ENCODE measurements at places on chromosomes 2 and 18.

GRCh38 chr2:126942427-126943203 lies 43.9 kb downstream of the TEX51 start:
- no peak for DNase-seq

DNA sequence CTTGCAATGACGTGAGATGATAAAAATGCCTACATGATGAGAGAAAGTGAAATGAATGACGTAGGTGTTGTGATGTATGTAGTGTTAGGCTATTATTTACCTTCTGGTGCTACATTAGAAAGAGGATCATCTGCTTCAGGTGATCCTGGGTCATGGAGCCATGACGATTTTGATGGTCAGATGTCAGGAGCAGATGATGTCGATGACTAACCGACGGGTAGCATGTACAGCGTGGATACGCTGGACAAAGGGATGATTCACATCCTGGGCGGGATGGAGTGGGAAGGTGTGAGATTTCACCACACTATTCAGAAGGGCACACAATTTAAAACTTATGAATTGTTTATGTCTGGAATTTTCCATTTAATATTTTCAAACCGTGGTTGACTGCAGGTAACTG lies 43.5 kb upstream of the ACVR1C start:
- no peak for DNase-seq

GRCh38 chr2:215370112-215370965 lies 58.5 kb downstream of the ATIC start:
- no peak for DNase-seq

DNA sequence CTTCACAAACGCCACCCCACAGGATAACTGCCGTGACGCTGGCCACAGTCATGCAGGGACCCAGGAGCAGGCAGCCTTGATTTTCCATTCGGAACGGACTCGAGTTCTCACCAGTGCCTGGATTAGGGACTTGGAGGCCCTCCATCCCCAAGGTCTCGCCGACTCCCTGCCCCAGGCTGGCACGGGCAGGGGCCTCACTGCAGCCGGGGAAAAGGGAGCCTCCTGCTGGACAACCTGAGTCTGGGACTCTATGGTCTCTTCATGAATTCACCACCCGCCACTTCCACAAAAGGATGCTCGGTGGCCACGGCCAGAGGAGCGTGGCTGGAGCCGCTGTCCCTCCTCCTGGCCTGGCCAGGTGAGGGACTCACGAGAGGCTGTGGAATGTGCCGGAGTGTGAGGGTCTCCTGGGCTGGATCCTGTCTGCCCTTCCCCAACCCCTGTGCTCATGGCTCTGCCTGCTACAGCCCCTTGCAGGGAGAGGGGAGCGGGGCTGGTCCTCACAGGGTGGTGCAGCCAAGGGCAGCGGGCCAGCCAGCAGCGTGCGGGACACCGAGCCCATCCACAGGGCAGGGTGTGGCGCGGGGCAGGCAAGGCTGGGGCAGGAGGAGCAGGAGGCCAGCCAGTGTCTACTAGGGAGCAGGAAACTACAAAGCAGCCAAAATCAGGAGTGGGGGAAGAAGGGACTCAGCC lies 42.3 kb downstream of the AQP12A start:
- no peak for DNase-seq

GRCh38 chr2:22086726-22087125 lies 963.0 kb downstream of the TDRD15 start:
- DNase-seq, result no peak

DNA sequence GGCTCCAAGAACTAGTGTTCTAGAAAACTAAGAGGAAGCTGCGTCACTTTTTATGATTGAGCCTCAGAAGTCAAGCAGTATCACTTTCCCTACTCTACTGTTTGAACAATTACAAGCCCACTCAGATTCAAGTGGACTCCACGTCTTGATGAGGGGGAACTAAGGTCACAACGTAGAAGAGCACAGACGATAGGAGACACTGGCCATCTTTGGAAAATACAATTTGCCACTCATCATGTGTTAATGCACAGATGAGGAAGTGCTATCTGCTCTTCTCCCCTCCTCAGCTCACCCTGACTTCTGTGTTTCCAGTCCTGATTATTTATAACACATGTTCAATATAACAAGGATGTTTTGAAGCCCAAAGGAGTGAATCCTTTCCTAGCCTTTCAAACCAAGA lies 76.1 kb upstream of the CYP1B1 start:
- DNase-seq, result no peak

- DNase-seq, result no peak
These were observed 109.2 kb downstream of the COPS8 start for GRCh38 chr2:237194906-237195305.

GRCh38 chr2:109324861-109325260 lies 195.9 kb downstream of the SH3RF3 start:
- peak; percentile 64 for DNase-seq

DNA sequence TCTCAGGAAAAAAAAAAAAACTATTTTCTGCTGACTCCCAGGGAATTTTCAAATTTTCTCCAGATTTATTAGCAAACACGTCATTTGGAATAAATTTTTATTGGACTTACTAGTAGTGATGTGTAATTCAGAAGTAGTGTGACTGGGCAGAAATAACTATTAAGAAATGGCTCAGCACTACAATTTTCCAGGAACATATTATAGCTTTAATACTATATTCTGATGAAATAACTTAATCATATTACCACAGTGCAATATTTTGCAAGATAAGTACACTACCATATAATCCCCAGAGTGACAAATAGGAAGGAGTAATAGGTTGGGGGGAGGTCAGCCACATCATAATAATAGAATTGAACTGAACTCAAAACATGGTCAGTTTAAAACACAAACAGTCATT lies 19.7 kb upstream of the TNFAIP6 start:
- no peak for DNase-seq

DNA sequence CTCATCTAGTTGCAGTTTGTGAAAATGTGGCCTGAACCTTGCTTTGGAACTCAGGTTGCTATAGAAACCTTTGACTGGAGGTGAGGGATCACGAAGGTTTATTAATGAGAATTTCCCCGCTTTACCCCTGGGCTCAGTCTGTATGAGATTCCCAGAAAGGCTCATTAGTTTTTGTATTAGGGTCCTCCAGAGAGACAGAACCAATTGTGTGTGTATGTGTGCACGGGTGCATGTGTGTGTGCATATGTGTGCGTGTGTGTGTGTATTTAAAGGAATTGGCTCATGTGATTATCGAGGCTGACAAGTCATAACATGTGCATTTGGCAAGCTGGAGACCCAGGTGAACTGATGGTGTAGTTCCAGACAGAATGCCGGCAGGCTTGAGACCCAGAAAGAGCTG lies 113.8 kb upstream of the DLX2 start:
- DNase-seq, result no peak

GRCh38 chr2:139296672-139297209 lies 516.6 kb upstream of the NXPH2 start:
- no peak for DNase-seq

DNA sequence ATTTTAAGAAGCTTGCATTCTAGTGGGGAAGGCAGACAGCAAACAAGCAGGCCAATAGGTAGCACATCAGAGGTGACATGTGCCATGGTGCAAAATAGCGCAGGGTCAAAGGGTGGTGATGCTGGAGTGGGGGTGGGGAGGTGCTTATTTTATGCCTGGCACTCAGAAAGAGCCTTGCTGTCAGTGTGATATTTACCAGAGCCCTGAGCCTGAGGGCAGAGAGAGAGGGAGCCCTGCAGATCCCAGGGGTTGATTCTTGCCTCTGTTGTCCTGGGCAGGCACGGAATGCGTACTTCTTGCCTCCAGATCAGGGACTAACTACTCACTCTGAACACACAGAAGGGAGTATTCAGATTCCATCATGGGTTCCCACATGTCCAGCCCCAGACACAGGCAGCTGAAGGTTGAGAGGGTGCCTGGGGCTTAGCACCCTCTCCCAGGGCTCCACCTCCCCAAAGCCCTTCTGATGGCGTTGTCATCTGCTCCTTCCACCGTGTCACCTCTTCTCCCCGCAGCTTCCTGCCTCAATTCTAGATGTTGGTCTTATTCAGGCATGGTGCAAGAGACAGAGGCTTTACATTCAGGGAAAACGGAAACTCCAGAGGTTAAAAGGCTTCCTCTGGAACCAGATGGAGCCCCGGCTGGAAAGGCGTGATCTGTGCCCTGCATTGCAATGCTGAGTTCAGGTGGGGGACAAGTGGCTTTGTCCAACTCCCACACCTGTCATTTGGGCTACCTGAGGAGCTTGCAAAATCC lies 252.3 kb downstream of the HAUS1 start:
- DNase-seq, result no peak

GRCh38 chr18:50832754-50833153 lies 12.9 kb upstream of the MRO start:
- no peak for DNase-seq

DNA sequence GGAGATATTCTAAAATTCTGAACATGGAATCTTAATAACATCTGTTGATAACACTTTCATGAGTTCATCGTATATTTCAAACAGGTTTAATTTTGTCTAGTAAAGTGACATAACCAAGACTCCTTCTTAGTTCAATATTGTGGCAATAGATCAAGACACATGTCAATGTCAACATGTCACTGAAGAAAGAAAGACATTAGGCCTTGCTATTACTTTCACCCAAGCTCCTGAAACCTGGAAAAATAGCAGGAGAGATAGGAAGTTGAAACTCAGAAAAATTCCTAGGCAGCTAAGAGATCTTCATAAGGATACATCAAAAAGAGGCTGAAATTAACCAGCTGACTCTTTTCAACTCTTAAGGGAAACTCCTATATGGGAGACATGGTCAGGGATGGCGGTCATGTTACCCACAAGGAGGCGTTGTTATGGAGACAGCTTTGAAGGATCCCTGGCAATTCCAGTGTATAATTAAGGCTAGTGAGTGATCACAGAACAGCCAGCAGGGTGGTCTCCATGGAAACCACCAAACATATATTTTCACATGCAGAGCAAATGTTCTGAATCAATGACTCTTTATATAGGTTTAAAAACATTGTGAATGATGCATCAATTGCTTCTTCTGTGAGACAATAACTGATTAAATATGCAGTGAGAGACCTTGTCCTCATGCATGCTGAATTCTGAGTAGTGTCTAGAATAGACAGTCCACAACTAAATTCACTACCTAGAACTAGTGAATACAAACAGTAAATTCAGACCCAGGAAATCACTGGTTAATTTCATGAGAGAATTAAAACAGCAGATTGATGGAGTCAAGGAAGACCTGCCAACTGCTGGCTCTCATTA lies 115.3 kb upstream of the RIOK3 start:
- peak; percentile 47 for DNase-seq

- DNase-seq, result no peak
These were observed 58.2 kb downstream of the MYO1B start for GRCh38 chr2:191303140-191304005.

- DNase-seq, result no peak
These were observed 199.2 kb downstream of the CAMKMT start for GRCh38 chr2:44560941-44561340.

DNA sequence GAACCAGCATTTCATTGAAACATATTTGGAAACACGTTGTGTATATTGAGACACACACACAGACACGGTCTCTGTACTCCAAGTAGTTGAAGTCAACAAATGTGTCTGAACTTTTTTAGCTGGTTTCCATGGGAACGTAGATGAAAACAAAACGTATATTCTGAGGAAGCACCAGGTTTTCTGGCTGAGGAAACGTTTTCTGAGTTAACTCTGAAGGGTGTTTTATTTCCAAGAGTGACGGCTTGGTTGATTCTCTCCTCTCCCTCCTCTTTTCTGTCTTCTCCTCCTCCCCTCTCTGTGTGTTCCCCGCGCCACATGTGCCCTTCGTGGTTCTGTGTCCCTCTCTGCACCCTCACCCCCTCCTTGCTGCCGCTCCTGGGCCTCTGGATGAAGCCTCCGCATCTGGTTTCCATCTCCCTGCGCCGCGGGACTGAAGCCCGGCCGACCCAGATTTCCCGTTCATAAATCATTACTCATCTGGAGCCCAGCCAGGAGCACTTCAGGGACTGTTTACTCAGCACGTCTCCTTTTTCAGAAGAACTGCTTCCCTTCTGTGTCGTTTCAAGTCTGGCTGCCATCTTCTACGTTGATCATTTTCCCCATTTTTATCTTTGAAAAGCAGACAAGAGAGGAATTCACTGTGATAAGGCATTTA lies 122.7 kb downstream of the COL6A3 start:
- DNase-seq, result peak; percentile 99

- no peak for DNase-seq
These were observed 19.0 kb downstream of the CEP68 start for GRCh38 chr2:65075176-65075575.

GRCh38 chr2:46377101-46377581 lies 79.9 kb downstream of the EPAS1 start:
- no peak for DNase-seq

- DNase-seq, result no peak
These were observed 117.8 kb upstream of the TWIST2 start for GRCh38 chr2:238730001-238730669.

DNA sequence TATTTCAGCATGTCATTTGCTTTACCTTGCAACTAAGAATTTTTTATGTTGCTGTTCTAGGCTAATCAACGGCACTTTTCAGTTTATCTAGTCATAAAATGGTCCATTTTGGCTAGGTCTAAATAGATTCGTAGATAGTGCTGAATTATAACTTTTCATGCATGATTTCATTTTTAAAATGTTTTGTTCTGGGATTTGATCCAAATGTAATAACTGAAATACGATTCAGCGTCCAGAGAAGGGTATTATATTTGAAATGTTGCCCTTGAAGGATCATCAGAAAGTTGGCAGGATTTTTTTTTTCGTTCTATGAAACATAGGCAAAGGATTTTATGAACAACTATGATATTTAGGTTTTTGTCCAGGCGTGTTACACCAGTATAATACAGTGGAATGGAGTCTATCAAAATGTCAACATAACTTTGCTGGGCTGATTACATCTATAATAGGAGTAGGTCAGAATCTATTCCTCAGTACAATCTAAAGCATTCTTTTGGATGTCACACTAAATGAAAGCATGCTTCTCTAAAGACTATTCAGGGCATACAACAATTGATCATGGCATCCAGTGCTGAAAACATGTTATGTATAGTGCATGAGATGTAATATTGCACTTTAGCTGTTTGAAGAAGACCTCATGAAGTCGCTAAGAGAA lies 24.8 kb downstream of the TTC27 start:
- DNase-seq, result no peak

DNA sequence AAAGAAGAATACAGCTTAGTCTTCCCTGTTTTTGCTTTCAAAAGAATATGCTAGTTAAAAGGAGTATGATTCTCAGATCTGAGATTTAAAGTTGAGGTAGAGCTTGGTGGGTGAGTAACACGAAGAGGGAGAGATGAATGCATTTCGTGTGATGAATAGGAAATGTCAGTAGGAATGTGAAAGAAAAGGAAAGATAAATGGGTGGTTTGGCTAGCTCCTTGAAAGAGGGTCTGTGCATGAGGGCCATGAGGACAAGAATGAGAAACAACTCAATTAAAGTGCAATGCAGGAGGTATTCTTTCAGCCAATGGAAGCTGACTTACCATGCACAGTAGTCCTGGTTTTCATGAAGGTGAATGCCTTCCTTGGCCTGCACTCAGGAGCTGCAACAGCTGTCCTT lies 248.2 kb downstream of the HNMT start:
- DNase-seq, result no peak

DNA sequence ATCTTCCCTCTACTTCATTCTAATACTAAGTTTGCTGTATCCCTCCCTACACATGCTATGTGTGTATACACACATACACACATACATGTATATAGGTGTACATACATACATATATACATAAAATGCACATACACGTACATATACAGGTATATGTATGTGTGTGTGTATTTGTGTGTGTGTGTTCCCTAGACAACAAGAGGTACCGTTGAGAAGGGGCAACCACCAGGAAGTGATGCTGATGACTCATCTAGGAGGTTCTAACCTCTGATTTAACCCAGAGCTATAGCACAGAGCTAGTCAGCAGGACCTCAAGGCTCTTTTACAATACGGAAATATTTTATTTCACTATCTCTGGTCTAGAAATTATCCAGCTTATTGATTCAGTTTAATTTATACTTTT lies 139.2 kb downstream of the LAMA3 start:
- no peak for DNase-seq

Measured in fibroblast of skin of left biceps (primary cell).